HT1080 (cell line): ENCODE measurements at places on chromosomes 13 and 19. TPM values are rescaled to one million over a fixed set of nuclear protein-coding genes. Genes with fewer than 3 reads are reported as not detected.

DNA sequence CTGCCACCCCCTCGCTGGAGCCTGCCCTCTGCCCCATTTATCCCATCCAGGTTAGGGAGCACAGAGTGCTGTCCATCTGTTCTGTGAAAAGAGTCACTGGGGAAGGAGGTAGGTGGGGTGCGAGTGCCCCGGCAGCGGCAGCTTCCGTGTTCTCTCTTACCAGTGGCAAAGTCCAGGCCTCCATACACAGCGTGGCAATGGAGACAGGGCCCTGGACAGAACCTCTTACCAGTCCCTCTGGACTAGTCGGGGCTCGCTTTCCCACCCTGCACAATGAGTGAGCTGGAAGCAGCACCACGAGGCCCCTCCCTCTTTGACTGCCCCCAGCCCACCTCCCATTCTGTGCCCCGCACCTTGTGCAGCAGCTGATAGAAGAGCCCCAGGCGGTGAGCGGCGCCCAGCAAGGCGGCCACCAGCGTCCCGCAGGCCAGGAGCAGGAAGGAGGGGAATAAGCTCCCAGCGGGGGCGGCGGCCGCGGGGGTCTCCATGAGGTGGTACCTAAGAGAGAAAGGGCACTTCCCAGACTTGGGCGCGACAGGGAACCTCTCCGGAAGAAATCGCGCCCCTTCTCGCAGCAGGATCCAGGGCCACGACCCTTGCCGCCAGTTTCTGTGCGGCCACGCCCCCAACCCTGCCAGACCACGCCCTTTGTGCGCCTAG is 17.5 kb downstream of the SYDE1 start:
- no peak for DNase-seq

GRCh38 chr13:60152114-60152513 is 11.6 kb downstream of the DIAPH3 start:
- DNase-seq, result no peak

GRCh38 chr19:39145180-39145953 is 19.8 kb downstream of the PAK4 start:
- no peak for DNase-seq

- DNase-seq, result no peak
These were observed 147.2 kb upstream of the ZNF536 start for GRCh38 chr19:30224689-30225606.

DNA sequence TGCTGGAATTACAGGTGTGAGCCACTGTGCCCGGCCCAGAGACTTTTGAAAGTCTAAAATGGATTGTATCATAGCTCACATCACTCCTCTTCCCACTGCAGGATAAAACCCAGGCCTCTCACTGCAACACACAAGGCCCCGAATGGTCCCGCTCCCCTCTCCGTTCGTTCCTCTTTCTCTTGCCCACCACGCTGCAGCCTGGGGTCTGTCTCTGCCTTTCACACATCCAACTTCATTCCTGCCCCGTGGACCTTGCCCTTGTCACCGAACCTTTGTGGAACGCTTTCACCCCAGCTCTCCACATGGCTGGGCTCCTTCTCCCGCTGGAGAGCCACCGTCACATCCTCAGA is 42.6 kb downstream of the NFIC start:
- no peak for DNase-seq

DNA sequence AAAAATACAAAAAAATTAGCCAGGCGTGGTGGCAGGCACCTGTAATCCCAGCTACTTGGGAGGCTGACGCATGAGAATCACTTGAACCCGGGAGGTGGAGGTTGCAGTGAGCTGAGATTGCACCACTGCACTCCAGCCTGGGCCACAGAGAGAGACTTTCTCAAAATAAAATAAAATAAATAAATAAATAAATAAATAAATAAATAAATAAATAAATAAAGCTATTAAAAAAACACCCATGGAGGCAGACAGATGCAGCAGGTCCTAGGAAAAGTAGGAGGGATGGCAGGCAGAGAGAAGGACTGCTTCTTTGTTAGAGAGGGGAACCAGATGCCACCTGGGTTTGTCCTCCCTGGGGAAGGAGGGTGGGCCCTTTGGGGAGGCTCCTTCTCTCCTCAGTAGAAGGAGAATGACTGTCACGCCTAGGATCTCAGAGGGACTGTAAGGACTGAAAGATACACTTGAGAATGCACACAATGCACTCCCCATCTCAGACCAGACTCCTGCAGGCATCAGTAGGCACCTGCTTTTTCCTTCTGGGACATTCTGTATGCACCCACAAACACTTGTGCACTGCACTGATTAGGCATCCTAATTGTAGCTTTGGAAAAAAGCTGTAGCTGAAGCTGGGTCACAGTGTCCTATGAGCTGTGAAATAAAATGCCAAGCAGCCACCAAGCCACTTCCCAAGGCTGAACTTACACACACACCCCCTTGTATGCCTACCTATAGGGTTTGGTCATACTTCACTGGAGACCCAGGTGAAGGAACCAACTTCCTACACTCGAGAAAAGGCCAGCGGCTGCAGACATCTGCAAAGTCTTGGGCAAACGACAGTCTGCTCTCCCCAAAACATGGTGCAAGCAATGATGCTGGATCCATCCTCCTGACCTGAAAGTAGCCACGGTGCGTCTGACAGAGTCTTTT is 18.9 kb upstream of the SLC35E1 start:
- no peak for DNase-seq

DNA sequence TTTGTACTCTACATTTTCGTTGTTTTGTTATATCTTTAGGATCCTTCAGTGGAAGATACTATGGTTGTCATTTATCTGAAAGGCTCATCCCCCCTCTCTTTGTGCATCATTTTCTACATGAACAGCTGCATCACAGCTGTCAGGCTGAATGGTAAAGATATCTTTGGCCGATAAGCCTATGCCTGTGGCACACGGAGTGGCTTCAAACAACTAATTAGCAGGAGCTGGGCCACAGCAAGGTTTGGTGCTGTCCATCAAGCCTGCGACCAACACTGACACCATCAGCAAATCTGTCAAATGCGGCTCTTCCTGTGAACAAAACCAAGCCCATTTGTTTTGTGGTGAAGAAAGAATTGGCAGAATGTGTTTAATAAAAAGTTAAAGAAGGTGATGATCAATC is 334.4 kb downstream of the PCDH9 start:
- DNase-seq, result no peak

GRCh38 chr19:45348367-45349125 is 8.0 kb downstream of the KLC3 start:
- no peak for DNase-seq

GRCh38 chr19:13033244-13033643 is 38.0 kb downstream of the NFIX start:
- no peak for DNase-seq

GRCh38 chr19:679418-680286 is 3.5 kb downstream of the FSTL3 start:
- DNase-seq, result no peak

DNA sequence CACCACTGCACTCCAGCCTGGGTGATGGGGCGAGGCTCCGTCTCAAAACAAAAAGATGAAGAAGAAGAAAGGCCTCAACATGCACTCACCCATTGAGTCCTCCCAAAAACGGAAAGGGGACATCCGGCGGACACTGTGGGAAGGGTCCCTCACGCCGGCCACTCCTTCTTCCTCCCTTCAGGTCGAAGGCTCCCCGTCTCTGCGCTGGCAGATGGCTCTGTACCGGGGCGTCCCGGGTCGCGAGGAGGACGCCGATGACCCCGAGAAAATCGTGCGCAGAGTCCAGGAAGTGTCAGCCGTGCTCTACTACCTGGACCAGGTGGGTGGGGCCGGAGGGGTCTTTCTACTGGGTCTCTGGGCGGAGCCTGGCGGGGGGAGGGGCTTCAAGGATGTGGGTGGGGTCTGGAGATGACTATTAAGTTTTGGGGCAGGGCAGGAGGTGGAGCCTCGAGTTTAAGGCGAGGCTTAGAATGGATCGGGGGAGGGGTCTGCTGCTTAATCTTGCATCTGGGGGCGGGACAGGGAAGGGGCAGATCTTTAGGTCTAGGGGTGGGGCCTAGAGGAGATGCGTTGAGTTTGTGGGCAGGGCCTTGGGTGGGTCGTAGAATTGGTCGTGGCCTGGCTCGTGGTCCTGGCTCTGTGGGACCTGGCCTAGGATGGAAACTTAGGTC is 90.2 kb downstream of the MAP4K1 start:
- no peak for DNase-seq

- peak; percentile 15 for DNase-seq
These were observed 36.3 kb downstream of the ELF1 start for GRCh38 chr13:40982772-40983171.

GRCh38 chr13:83941701-83942335 is 59.5 kb upstream of the SLITRK1 start:
- DNase-seq, result peak; percentile 11

GRCh38 chr19:664913-665443 is 2.0 kb upstream of the RNF126 start:
- peak; percentile 63 for DNase-seq

- peak; percentile 32 for DNase-seq
These were observed 122.6 kb upstream of the SLC10A2 start for GRCh38 chr13:103188713-103189326.

GRCh38 chr13:98575009-98575903 is 1.7 kb downstream of the STK24 start:
- DNase-seq, result no peak

GRCh38 chr19:39052243-39052746 is 19.9 kb upstream of the FBXO27 start:
- DNase-seq, result peak; percentile 37

DGKH gene
- 9.9 and 10.3 TPM in 2 replicates for total RNA-seq

CLEC17A gene
- total RNA-seq, result not detected in 2 replicates

ZNF260 gene
- 6.3 and 7.0 TPM in 2 replicates for total RNA-seq

RDH8 gene
- not detected in 2 replicates for total RNA-seq

CLEC11A gene
- 163 and 168 TPM in 2 replicates for total RNA-seq

PAK4 gene
- 8.0 and 13.0 TPM in 2 replicates for total RNA-seq

NLRP11 gene
- total RNA-seq, result 0.03 and 0.13 TPM in 2 replicates

MISP gene
- total RNA-seq, result 0.02 and 0.13 TPM in 2 replicates

GRIN3B gene
- total RNA-seq, result 0.03 TPM in 1 of 2 replicates, not detected in the other

ZSCAN22 gene
- 3.7 and 5.2 TPM in 2 replicates for total RNA-seq
